ENCODE measurements at places on chromosomes 6 and 20.

GRCh38 chr20:52231230-52231746 is 39.7 kb upstream of the ZFP64 start:
- no peak for DNase-seq

DNA sequence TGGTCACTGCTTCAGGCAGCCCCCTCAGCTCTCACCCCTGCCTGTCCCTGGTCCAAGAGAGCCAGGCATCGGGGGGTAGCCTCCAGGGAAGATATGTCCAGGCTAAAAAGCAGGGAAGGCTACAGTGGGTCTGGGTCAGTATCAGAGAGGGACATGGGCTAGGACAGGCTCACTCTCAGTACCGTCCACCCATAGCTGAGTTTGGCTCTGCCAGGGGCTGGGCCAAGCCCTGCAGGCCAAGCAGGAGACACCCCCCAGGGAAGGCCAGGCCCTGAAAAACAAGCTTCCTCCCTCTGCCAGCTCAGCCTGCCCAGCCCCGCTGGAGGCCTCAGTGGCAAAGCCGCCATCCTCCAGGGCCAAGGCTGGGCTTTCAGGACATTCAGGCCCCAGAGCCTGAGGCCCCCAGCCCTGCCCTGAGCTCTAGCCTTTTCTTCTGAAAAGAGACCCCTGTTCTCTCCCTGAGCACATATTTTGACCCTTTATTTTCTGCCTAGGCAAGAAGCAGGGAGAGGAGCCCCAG is 28.6 kb upstream of the TGM2 start:
- DNase-seq, result peak; percentile 22

GRCh38 chr6:57267586-57268293 is 45.6 kb upstream of the RAB23 start:
- DNase-seq, result peak; percentile 54

- no peak for DNase-seq
Observed at GRCh38 chr6:43765776-43766499, 4.1 kb upstream of the VEGFA start.

- no peak for DNase-seq
Observed at GRCh38 chr6:30725713-30726505, 5.8 kb downstream of the TUBB start.

DNA sequence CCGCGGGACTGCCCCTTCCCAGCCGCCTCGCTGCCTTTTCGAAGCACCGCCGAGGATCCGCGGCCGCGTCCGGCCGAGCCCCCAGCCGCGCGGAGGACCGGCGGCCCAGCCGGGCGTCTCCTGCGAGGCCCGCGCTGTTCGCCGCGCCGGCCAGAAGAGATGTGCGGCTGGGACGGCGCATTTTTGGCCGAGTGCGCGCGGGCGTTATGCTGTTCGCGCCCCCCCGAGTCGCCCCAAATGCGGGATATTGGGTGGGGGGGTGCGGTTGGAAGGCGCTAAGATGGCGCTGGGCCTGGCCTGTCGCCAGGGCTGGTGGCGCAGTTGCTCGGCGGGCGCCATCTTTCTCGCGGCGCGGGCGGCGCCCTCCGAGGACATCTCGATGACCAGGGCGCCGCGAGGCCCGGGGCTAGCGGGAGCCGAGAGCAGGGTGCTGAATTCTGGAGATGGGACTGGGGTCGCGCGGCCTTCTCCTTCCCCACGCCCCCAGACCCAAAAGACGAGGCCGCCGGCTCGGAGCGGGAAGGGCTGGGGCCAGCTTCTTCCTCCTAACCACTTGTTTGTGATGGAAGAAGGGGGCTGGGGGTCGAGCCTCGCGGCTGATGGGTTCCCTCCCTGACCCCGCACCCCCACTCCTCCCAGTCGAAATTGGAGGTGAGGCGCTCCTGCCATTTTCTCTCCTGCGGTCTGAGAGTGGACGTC is 1.5 kb downstream of the BICRAL start:
- DNase-seq, result peak; percentile 88

DNA sequence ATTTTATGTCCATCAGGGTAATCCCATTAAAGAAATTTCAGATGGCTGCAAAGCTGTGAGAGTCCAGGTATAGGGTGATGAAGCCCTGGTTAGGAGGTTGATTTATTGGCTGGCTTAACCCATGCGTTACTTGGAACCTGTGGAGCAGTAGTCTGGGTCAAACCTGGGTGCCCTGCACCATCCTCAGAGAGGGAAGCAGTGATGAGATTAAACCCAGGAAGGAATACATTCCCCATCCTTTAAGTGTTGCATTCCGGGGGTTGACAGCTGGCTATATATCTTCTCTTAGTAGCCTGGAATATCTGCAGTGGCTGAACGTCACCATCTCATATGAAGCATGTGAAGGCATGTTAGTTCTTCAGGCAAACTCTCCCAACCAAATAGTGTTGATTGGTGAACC is 44.9 kb upstream of the JAG1 start:
- no peak for DNase-seq

DNA sequence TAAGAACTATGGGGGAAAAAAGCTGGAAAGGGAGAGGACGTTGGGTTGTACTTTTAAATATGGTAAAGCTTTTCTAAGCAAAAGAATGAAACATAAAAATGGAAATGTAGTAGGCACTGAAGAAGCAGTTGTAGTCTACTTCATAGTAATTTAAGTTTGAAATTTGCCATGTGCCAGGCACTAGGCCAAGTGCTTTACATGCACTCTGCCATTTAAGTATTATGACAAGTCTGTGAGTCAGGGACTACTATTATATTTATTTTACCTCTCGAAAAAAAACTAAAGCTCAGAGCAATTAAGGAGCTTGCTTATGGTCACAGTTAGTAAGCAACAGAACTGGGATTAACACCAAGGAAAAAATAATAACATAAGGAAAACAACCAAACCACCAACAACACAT is 257.8 kb downstream of the GMDS start:
- DNase-seq, result no peak

DNA sequence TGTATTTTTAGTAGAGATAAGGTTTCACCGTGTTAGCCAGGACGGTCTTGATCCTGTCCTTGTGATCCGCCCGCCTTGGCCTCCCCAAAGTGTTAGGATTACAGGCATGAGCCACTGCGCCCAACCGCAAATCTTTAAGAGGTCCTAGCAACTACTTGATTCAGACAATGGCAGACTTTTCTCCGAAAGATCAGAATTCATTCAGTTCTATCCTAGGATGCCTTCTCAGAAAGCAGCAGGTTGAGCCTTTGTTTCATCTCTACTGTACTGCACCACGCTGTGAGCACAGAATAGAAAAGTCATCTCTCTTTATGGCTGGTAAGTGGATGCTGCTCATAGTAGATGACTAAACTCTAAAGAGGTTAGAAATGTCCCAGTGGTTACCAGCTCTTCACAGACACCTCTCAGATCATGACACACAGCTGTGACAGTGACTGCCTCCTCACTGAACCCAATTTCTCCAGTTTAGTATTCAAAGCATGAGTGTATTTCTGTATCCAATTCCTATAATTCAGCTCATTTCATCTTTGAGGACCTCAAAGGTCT is 6.0 kb upstream of the HSF2 start:
- DNase-seq, result no peak

GRCh38 chr20:12023194-12023795 is 105.6 kb downstream of the BTBD3 start:
- no peak for DNase-seq

DNA sequence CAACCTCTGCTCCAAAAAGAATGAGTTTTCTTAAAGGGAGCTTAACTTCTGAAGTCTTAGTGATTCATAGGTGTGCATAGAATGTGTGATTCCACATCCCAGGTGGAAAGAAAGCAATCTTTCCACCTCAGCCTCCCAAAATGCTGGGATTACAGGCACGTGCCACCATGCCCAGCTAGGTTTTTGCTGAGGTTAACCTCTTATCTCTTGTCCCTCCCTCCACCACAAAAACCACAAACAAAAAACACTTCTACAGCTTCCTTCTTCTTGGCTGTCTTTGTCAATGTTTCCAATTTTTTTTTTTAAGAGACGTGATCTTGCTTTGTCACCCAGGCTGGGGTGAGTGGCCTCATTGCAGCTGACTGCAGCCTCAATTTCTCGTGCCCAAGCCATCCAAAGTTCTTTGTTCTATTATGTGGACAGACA is 8.1 kb upstream of the CSE1L start:
- no peak for DNase-seq

DNA sequence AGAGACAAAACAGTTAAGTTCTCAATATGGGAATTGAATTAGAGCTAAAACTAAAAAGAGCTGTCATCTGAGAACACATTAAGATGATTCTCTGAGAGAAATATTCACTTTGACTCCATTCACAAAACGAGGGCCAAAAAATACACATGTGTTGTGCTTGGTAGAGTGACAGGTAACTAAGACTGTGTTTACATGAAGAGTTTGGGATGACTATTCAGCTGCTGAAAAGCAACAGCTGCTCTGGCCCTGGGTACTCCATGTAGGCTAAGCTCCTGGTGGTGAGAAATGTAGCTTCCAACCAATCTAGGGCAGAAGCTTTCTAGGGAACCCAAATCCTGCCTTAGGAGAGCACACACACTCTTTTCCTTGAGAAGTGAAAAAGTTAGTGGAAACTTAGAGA is 184.5 kb downstream of the COL21A1 start:
- DNase-seq, result no peak

DNA sequence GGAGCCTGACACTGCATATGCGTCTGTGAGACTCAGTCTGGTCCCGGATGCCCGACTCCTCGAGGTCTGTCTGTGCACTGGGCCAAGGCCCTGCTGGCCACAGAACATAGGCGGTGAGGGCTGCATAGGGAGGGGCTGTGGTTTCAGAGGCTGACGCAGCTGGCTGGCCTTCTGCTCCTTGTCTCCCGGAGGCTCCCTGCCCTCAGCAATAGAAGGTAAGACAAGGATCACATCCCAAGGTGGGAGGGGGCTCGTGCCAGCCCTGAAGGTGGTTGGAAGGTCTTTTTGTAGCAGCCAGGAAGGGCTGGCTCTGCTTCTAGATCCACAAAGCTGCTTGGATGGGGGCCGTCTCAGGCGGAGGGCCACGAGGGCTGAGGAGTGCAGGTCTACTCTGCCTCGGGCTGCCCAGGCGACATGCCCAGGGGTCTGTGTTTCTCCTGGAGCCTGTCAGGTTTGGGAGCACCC is 239.8 kb upstream of the SULF2 start:
- DNase-seq, result no peak

- no peak for DNase-seq
Observed at GRCh38 chr20:33875055-33875454, 63.9 kb downstream of the CHMP4B start.

DNA sequence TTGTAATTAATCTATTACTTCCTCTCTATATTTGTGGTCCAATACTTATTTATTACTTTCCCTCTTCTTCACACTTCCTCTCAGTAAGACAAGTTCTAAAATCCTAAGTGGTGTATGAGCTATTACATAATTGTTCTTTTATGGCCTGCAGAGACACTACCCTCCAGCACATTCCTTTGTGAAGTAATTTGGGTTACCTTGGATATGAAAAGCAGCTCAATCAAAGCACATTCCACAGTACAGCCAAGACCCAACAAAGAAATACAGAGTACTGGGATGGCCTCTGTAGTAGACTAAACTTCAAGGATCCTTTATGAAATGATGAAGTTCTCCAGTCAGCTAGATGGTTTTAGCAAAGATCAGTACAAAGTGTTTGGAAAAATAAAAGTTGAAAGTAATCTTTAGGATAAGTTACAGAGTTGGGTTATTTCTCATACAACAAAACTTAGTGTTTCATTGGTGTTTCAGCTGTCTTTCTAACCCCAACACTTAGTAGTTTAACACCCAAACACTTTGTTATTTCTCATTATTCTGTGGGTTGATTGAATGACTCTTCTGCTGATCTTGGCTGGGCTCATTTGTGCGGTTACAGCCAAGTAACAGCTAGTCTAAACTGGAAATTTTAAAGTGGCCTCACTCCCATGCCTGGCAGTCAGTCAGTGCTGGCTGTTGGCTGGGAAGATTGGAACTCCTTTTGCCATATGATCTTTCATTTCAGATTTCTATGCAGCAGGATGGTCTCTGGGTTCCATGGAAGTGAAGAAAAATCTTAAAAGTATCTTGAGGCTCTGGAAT is 161.5 kb upstream of the POU3F2 start:
- no peak for DNase-seq

- DNase-seq, result peak; percentile 41
Observed at GRCh38 chr6:144215402-144215931, 65.2 kb downstream of the STX11 start.

GRCh38 chr20:695165-695866 is 19.7 kb upstream of the SCRT2 start:
- DNase-seq, result no peak

- no peak for DNase-seq
Observed at GRCh38 chr6:130515306-130515705, 149.5 kb downstream of the TMEM200A start.

DNA sequence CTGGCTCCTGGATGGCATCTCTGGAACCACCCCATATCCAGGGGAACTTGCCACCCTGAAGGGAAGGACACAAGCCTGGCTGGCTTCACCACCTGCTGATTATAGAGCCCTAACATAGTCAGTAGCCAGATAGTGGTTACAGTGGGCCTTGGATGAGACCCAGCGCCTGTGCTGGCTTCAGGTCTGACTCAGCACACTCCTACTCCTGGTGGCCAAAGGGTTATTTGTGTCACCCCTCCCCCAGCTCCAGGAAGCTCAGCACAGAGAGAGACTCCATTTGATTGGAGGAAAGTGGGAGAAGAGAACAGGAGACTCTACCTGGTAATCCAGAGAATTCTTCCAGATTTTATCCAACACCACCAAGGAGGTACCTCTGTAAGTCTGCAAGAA is 12.8 kb downstream of the SNX14 start:
- no peak for DNase-seq

GRCh38 chr20:50041246-50041873 is 58.6 kb downstream of the SNAI1 start:
- no peak for DNase-seq

DNA sequence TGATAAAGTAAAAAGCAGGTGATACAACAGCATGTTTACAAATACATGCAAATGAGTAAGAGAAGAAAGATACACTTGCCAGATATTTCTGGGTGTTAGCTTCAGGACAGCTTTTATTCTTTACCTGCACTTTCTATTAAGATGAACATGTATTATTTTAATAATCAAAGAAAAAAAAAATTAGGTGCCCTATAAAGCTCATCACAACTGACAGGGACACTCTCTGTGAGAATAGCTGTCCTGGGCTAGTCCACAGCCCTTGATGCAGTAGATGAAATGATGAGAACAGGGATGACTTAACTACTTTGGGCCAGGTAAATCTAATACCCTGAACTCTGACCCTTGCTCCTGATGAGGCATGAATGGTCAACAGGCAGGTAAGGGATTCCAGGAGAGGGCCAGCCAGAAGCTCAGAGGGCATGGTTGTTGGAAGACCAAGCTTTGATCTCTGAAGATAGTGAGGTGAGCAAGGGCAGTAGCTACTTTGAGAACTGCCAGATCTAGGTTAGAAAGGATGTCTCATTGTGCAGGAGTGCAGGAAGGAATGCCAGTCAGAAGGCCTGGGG is 15.6 kb downstream of the NSFL1C start:
- DNase-seq, result no peak

- DNase-seq, result no peak
Observed at GRCh38 chr20:43985608-43986316, 71.1 kb downstream of the TOX2 start.

- peak; percentile 24 for DNase-seq
Observed at GRCh38 chr20:9359561-9360308, 154.7 kb upstream of the LAMP5 start.

- peak; percentile 97 for DNase-seq
Observed at GRCh38 chr6:17706580-17707370, at the start of gene NUP153. TSS of gene NUP153 (minus strand) at chr6:17706925. CDS start at chr6:17706387, 538 bp downstream.

Measured in D341Med (cell line).